ENCODE measurements at places on chromosomes 1 and 21.

GRCh38 chr1:202619505-202619904 lies 90.7 kb downstream of the SYT2 start:
- DNase-seq, result no peak

GRCh38 chr21:38945545-38946245 lies 140.0 kb downstream of the ETS2 start:
- DNase-seq, result no peak

GRCh38 chr1:17143760-17144159 lies 24.5 kb upstream of the PADI2 start:
- no peak for DNase-seq

DNA sequence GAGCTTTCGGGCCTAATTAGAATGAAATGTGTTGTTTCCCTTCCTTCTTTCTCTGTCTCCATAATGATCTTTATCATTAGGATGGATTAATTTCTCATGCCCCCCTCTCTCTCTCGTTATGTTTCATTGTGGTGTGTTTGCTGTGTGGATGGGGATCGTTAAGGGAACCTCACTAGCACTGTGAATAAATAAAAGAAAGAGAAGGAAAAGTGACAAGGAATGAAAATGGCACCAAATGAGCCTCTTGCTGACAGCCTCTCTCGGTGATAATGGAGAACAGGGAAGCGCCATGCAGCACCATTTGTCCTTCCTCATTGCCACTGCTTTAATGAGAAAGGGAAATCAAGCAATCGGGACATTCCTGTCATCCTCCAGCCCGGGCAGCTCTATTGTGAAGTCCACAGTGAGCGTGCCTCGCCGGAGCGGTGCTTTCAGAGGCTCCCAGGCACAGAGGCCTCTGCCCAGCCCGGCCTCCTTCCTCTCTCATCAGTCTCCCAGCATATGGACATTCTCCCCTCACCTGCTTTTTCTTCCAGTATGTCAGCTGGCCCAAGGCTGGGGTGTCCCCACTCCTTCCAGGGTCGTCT lies 265.7 kb upstream of the TMEM51 start:
- DNase-seq, result no peak

- DNase-seq, result no peak
Observed at GRCh38 chr1:200899015-200899386, 4.3 kb downstream of the INAVA start.

DNA sequence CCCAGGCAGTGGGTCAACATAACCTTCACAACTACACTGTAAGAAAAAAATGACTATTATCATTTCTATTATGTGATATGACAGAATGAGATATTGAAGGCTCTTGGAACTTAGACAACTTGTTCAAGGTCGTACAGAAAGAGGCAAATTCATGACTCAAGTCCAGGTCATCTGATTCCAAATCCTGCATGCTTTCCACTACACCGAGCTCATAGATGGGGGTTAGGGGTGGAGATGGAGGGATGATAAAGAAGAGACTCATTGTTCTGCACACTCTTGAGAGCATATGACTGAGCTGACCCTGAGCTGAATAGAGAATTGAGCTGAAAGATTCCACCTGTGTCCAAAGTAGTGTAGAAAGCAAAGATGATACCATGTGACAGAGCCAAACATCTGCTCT lies 2.8 kb downstream of the FCRL6 start:
- no peak for DNase-seq

DNA sequence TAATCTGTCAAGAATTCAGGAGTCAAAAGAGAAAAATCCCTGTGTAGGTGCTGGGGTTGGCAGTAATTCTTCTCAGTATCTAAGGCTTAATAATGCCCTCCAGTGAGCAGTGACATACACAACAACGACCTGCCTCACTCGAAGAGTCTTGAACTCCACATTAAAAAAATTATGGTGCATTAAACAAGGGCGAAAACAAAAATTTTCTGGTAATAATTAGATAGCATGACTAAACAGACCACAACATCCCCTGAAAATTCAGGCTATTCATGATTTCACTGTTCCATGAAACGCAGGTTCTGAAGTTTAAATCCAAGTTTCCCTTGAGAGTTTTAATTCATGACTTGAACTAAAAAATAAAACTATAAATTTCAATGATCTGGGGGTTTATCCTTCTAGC lies 5.1 kb downstream of the SRSF4 start:
- no peak for DNase-seq

Data from substantia nigra (tissue), 51 donors.